ENCODE measurements at places on chromosomes 5 and 9.

- DNase-seq, result no peak
These were observed 68.0 kb upstream of the NFIL3 start for GRCh38 chr9:91491624-91492023.

DNA sequence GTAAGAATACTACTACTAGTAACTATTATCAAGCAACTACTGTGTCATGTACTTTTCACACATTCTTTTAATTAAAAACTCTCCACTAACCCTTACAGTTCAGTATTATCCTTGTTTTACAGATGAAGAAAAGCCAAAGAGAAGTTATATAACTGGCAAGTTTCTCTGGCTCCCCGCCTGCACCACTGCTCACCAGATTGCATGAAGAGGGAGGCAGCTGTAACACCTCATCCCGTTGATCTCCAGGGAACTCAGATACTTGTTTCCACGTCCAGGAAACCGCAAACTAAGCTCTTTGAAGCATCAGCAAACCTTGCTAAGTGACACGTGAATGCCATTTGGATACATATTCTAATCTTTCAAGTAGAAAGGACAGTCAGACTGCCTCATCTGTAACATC, 70.3 kb downstream of the RIGI start:
- DNase-seq, result no peak

DNA sequence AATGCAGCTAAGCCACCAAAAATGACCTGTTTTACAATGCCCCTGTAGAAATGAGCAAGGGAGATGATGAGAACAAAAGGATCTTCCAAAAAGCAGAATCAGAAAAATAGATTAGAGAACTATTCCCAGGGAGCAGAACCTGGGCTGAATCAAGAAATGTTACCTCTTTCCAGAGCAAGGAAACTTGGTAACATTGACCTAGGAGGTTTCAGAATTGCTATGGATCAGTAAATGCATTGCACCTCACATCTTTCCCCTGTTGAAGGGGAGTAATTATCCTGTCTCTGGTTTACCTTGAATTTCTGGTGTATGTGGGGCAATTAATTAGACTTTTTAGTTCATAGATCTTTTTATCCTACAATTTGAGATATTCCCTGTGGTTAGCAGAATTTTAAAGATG, 151.2 kb upstream of the RAI14 start:
- no peak for DNase-seq

DNA sequence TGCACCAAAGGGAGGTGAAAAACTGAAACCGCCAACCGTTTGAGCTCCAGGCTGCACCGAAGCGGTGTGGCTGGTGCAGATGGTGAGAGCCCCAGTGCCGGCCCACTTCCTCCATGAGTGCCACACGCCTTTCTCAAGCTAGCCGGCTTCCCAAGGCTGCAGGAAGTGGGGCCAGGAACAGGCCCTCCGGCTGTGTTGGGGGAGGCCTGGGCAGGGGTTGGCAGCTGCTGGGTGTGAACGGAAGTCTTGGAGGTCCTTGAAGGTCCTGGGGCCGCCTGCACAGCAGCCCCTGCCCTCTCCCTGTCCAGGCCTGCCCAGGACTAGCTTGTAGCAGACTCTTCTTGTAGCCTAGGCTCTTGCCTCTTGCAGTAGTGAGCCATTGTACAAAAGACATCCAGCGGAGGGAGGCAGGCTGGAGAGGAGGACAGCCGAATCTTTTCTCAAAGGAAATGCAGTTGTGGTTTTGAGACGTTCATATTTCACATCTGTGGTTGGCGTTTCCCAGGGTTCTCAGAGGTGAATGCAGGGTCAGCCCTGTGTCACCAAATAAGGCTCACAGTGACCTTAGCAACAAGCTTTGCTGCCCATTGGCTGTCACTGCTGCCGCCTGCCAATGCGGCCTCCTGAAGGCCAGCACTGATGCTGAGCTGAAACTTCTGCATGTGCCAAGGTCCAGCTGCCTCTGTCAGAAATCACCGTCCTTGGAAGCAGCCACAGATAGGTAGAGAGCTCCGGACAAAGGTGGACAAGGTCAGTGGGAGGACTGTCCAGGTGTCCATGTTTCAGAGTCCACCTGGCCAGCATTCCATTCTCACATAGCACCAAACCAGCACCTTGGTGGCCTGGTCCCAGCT, 23.9 kb downstream of the IRF1 start:
- peak; percentile 95 for DNase-seq

Data from RPMI8226 (cell line).